ENCODE measurements at places on chromosomes 3 and 15.

- no peak for DNase-seq
Measured at GRCh38 chr3:45860481-45860880, 18.6 kb upstream of the LZTFL1 start.

- DNase-seq: no peak
Measured at GRCh38 chr15:68650901-68651709, 72.3 kb downstream of the CORO2B start.

GRCh38 chr3:42682301-42683070 lies 2.9 kb upstream of the KLHL40 start:
- DNase-seq: no peak

GRCh38 chr3:149342413-149343380 lies 9.3 kb upstream of the TM4SF18 start:
- peak; percentile 52 for DNase-seq

- no peak for DNase-seq
Measured at GRCh38 chr15:87365186-87365585, 891.4 kb downstream of the NTRK3 start.

DNA sequence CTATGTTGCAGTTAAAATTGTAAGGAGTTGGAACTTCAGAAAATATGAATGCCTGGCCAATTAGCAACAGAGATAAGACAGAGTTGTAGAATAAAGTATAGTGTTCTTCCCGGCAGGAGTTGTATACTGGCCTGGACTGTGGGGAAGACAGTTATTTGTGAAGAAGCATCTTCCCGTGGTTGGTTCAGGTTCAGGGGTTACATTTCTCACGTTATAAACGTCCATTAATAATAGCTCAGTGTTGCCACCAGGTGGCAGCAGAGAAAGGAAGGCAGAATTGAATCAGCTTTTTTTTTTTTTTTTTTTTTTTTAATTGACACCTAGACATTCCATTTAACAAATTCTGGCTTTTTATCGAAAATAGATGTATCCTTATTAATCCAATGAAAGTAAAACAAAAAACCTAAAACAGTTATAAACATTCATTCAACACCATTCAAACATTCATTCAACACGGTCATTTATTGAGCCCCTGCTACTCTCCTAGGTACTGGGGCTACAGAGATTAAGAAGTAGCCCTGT lies 66.4 kb upstream of the NR2E3 start:
- peak; percentile 14 for DNase-seq

GRCh38 chr3:133955892-133956291 lies 60.2 kb upstream of the RAB6B start:
- no peak for DNase-seq

DNA sequence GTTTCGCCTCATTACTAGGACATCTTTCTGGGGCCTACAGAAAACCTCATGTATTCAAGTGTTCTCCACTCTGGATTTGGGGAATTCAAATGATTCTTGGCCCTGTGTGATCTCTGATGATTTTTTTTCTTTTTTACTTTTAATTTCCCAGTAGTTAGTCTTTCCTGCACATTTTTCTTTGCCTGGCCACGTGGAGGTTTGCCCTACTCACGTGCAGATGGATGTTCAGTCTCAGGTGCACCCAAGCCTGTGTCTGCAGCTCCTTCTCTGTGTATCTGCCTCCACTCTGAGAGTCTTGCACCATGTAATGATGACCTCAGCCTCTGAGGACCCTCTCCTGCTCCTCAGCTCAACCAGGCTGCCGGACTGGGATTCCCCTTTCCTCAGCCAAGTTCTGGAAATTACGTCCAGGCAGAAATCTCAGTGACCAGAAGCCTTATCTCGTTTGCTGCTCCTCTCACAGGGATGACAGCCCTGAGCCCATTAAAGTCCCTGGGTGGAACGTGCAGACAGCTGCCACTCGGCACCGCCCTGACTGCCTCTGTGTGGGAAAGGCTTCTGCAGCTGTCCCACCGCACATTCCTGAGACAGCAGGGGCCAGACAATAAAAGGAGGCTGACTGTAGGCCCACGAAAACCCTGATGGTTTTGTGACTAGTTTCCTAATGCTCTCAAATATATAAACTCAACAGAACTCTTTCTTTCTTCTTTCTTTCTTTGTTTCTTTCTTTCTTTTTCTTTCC lies 31.4 kb upstream of the GABRB3 start:
- no peak for DNase-seq

DNA sequence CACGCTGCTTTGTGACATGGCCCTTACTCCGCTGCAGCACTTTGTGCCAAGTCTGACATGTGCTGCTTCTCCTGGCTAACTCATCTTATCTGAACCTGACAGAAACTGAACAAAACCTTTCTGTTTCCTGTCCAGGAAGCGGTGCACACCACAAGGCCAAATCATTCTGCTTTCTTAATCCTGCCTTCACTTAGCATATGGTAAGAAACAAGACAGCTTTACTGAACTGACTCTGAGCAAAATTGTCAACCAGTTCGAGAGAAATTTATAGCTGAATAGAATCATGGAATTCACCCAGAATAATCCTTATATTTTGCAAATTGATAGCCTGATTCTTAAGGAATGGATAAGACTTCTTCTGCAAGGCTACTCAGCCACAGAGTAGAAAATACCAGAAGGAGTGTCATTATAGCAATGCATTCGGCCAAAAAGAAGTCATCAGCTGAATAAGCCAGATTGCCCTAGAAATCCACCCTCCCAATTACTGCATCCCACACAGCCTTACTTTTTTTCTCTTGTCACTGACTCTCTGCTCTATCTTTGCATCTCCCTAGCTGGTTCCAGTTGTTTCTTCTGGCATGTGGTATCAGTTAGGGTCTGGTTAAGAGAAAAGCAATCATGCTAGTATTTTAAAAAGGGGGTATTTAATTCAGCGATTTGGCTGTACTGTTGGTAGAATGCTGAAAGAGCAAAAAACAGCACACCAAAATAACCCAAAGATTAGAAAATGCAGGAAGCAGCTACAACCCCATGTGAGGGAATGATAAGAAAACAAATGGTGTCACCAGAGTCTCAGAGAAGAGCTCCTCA lies 41.6 kb upstream of the STRIT1 start:
- DNase-seq: no peak

- DNase-seq: peak; percentile 95
Measured at GRCh38 chr3:188947401-188948280, 224.1 kb upstream of the TPRG1 start.

- DNase-seq: no peak
Measured at GRCh38 chr15:45114076-45114750, at the start of the genes DUOX2 and DUOXA2. Gene DUOX2, minus strand, starts transcription at chr15:45114172. Its CDS starts 761 bp downstream, at chr15:45113411. Gene DUOXA2, plus strand, starts transcription at chr15:45114326. Its CDS starts 280 bp downstream, at chr15:45114606.

DNA sequence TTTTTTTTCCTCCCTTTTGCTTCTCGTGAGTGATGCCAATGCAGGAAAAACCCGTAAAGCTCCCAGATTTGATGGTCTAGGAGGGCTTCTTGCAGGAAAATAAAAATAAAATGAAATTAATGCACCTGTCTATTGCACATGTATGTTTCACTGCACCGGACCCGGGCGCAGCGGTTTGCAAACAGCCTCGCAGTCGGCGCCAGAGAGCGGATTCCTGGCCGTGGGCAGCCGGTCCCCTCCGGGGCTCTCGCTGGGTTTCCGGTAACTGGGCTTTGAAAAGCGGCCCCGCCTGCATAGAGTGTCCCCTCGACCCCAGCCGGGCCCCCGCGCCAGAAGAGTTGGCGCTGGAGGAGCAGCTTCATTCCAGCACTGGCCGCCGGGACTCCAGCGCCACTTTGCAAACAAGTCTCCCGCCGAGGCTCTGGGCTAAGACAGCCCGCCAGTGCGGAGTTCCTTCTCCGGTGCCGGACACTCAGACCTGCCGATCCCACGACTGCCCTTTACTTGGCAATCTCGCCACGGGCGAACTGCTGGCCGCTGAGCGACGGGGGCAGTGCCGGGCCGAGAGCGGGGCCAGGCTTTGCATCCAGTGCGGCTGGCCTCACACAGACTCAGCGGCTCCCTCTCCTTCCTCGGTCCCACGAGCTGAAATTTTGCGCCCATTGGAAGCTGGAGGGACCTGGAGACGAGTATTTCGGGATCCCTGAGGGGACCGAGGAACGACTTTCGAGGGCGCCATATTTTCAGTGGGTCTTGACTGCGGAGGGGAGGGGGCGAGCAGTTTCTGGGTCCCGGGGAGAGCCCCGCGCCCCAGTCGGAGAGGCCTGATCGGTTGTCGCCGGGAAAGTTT lies 225.9 kb upstream of the C2CD4B start:
- DNase-seq: no peak

Measured in MV-4-11 (cell line).